Neural cell (in vitro differentiated cells): ENCODE measurements at places on chromosomes 6 and 20. TPM values are rescaled to one million over a fixed set of nuclear protein-coding genes. Genes with fewer than 3 reads are reported as not detected.

The PTCRA gene
- not detected in 2 replicates for polyA plus RNA-seq

The IL17F gene
- not detected in 2 replicates for polyA plus RNA-seq

The SLC22A2 gene
- not detected in 2 replicates for polyA plus RNA-seq

The PRSS35 gene
- polyA plus RNA-seq = 0.32 TPM in 1 of 2 replicates, not detected in the other

The HCRTR2 gene
- polyA plus RNA-seq = 7.5 and 8.1 TPM in 2 replicates

The OVOL2 gene
- not detected in 2 replicates for polyA plus RNA-seq

The CYP39A1 gene
- 1.4 and 2.0 TPM in 2 replicates for polyA plus RNA-seq

The DEFB132 gene
- not detected in 2 replicates for polyA plus RNA-seq

The FOXQ1 gene
- not detected in 2 replicates for polyA plus RNA-seq

The MEP1A gene
- polyA plus RNA-seq = not detected in 2 replicates

The BHLHE23 gene
- not detected in 2 replicates for polyA plus RNA-seq

The MTFR2 gene
- 1.4 TPM in 1 of 2 replicates, not detected in the other for polyA plus RNA-seq

The TAF4 gene
- 10.2 and 26.4 TPM in 2 replicates for polyA plus RNA-seq

The C6orf58 gene
- 0.52 and 0.97 TPM in 2 replicates for polyA plus RNA-seq

The SRXN1 gene
- 6.9 and 7.5 TPM in 2 replicates for polyA plus RNA-seq

The AURKA gene
- polyA plus RNA-seq = 2.5 and 4.7 TPM in 2 replicates

The CRISP2 gene
- polyA plus RNA-seq = not detected in 2 replicates
